Pulmonary artery endothelial cell (primary cell): ENCODE measurements at places on chromosomes 1 and 21. TPM values are rescaled to one million over a fixed set of nuclear protein-coding genes. Genes with fewer than 3 reads are reported as not detected.
A peak's percentile ranks its signal among the peaks of the same experiment; 100 is the strongest.

GRCh38 chr1:89624314-89624713 lies 8.6 kb upstream of the LRRC8C start:
- DNase-seq, result no peak

DNA sequence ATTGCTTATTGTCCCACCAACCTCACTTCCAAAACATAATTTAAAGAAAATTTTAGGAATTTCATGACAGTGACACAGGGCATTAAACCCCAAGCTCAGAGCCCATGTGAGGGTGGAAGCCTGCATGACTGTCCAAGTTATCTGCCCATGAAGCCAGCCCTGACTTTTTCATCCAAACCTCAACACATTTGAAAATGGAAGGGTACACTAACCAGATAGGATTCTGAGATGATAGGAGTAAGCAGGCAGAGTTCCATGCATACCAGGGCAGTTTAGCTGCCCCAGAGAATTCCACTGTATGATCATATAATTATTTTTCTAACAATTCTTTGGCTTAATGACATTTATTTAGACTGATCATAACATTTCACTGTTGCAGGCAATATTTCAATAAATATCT lies 986.0 kb downstream of the TTLL7 start:
- no peak for DNase-seq

GRCh38 chr1:236185687-236186086 lies 43.3 kb downstream of the GPR137B start:
- DNase-seq, result no peak

DNA sequence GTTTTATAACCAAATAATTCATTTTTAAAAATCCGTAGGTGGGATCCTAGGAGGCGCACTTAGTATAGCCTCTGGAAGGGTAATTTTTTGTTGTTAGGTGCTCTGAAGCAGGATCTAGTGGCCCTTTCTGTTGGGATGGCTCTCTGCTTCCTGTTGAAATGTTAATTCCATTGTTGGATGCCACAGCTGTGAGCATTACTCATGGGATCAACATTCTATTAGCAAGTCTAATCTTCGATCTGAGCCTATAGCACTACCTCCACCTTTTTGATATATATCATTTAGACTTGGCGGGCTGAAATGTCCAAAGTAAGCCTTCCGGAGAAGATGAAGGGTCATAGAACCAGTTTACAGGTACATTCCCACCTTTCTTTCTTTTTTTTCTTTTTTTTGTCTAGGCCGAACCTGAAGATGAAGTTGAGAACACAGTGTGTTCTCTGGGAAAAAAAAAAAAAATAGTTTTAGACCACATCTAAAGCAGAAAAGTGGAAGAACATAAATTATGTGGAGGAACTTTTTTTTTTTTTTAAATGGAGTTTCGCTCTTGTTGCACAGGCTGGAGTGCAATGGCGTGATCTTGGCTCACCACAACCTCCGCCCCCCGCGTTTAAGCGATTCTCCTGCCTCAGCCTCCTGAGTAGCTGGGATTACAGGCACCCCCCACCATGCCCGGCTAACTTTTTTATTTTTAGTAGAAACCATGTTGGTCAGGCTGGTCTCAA lies 1.4 kb downstream of the CXADR start:
- DNase-seq, result no peak

DNA sequence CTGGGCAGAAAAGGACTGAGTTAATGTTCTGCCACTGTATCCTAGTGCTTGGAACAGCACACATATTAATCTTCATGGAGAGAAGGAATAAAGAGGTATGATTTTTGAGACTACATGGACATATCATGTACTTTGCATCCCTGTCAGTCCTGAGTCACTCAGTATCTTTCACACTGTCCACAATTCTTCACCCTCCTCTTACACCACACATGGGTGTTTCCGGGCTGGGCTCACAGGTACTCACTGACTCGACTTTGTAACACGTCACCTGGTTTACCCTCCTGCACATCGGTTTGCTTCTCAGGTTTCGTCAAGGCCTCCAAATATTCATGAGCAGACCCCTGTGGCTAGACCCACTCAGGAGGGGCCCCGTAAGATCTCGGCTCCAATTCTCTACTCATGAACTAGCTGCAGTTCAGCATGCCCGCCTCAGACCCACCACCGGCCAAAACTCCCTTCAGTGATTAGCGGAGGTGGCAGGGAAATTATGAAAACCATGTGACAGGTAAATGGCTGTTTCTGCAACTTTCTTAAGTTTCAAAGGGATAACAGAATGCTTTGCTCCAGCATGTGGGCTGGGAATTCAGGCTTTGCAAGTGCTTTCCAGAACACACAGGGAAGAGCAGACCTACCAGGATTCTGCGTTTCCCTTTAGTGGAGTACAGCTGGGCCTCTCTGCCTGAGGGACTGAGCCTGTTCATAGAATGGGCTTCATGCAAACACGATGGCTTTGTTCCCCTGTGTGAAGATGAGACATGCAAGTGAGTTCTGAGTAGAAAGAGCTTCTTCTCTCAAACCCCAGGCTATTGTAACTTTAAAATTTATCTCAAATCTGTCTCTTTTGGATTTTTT lies 31.3 kb upstream of the TRABD2B start:
- DNase-seq, result no peak

GRCh38 chr1:5381491-5381890 lies 610.7 kb downstream of the NPHP4 start:
- DNase-seq, result no peak

DNA sequence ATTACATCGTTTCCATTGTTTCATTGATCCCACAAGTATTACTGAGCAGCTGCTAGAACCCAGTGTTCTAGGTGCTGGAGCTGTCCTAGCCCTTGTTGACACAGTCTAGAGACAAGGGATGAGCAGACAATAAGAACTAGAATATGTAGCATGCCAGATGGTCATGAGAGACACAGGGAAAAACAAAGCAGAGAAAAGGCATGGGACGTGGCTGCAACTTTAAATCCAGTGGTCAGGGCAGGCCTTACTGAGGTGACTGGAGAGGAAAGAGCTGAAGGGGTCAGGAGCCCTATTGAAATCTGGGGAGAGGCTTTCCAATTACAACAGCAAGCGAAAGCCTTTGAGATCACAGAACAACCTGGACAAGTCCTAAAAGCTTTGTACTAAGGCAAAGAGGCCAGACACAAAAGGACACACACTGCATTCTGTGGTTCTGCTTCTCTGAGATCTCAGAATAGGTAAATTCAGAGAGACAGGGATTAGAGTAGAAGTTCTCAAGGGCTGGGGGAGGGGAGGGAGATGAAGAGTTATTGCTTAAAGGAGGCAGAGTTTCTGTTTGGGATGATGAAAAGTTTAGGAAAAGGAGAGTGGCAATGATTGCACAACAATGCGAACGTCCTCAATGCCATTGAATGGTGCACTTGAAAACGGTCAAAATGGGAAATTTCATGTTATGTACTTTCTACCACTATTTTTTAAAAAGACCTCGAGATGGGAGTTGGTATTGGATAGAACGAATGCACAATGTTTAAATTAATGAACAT lies 467.4 kb upstream of the VAMP3 start:
- no peak for DNase-seq

DNA sequence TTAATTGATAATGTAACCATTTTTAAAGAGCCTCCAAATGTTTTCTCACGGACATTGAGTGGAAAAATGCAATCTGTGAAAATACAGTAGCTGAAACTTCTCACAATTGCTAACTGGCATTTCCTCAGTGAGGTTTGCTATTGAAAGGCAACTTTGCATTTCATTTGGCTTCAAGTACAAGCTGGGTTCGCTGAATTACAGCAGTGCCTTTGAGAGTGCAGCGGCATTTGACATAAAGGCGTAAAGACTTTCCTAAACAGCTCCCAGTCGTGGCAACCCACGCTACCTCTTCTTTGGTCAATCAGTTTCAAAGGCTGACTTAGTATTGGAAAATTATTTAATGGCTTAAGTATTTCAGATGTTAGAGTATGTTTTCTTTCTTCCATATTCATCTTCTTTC lies 39.3 kb upstream of the ZBTB18 start:
- no peak for DNase-seq

GRCh38 chr1:180936110-180937011 lies 23.7 kb downstream of the KIAA1614 start:
- DNase-seq, result no peak

- peak; percentile 24 for DNase-seq
Measured at GRCh38 chr21:43902441-43902840, 37.4 kb downstream of the AGPAT3 start.

DNA sequence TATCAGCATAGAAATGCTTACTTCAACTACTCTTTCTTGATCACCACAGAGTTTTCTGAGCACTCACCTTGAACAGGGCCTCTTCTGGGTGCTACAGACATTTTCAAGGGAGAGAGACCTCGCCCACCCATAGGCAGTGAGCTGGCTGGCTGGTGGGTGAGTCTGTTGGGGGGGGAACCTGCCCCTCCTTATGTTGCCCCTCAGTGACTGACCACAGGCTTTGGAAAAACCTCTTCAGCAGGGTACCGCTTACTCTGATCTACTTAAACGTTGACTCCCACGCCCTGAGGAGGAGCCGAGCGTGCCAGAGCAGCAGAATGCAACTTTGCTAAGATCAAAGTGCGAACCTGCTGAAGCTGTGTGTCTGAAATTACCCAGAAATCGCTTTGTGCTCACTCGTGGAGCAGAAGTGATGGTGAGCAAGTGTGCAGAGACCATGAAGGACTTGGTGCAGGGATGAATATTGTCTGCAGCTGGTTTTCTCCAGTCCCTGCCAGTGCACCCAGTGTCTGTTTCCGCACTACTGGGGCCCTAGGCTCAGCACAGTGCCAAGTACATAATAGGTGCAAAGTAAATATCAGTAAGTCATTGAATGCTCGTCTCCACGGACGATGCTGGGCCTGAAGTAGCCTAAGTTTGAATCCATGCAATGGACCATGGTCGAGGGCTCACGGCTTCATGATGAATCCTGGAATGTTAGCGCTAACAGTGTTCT lies 158.7 kb upstream of the IRF2BP2 start:
- no peak for DNase-seq

DNA sequence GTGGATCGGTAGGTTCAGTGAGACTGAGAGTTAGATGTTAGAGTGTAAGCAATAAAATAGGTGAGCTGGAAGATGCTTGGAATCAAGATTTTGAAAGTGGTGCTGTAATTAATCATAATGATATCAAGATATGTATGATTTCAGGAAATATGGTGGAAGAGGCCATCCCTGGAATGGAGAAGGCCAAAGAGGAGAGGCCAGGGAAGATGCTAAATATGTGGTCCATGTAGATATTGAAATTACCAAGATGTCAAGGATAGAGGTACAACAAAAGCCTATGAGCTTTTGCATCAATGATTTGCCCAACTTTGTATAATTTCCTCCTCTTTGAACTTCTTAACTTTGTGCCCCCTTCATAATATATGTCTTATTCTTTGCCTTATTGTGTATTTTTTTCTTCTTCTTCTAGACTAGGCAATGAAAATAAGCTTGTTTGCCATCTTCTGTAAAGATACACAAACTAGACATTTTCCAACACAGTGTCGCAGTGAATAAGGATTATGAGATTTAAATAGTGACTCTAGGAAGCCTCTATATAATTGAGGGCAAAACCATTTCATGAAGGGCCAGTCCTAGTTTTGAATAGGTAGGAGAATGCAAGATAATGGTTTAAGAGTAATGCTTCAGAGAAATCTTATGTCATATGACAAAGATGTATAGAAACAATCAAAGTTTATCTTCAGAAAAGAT lies 8.9 kb downstream of the PTGS2 start:
- DNase-seq, result no peak

DNA sequence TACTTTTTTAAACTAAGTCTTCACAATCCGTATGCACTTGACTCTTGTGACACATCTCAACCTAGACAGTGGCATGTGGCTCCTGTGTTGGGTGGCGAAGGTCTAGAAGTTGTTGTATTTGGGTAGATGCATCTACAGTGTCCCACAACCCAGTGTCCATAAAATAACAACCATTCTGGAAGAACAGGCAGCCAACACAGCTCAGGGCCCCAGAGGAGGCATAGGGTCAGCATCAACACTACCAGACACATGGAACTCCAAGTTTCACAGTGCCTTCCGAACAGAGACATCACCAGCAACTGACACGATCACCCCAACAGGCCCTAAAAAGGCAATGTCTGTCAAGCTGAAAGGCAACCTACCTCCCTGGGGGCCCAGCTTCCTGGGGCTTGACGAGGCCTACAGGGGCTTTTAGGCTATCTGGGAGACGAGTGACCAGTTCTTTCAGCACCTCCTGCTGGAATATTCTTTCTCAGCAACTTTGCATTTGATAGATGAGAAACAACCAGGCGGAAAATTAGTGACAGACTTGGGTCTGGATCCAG lies 5.6 kb downstream of the SH3BP5L start:
- DNase-seq, result no peak

- DNase-seq, result no peak
Measured at GRCh38 chr1:65310078-65310587, 790 bp downstream of the DNAJC6 start.

DNA sequence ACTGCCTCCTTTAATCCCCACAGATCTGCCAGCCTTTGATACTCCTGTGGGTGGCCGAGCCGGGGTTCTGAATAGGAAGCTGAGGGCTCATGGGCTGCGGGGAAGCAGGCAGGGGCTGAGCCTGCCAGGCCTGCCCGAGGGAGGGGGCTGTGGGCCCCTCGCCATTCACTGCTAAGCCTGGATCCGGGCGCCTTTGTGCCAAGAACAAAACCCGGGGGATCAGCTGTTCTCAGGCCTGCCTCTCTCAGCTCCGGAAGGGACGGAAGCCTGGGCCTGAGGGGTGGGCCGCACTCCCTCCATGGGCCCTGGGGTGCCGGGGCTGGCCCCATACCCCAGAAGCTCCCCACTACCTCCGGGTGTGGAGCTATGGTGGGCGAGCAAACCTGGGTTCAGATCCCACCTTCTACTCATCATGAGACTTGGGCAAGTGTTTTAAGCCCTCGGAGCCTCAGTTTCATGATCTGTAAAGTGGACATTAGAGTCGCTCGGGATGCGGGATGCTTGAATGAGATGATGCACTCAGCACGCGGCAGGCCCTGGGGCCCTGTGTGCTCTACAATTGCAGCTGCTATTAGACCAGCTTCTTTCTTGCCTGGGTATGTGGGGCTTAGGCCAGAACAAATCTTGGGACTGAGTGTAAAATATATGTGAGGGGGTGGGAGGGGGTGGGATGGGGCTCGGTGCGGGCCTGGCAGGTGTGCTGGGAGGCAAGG lies 19.2 kb upstream of the EPHA2 start:
- DNase-seq, result no peak

DNA sequence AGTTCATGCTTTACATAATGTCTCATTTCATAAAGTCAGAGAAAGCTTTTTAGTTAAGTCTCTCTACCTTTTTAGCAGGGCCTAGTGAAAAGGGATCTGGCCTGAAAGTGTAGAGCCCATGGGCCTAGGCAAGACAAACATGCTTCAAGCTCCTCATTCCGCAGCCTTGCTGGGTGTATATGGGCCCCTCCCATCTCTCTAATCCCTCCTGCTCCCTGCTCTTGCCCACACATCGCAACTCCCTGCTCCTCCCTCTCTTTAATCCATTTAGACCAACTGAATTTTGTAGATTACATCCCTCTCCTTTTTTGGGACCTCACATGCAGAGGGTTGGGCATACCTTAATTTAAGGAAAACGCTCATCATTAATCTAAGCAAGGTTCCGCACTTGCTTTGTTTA lies 42.3 kb upstream of the CCDC190 start:
- DNase-seq, result no peak

The PGLYRP4 gene
- not detected in 2 replicates for total RNA-seq

The FHAD1 gene
- total RNA-seq, result 0.20 and 0.25 TPM in 2 replicates

The HSPA6 gene
- 0.13 and 0.95 TPM in 2 replicates for total RNA-seq

The BGLAP gene
- 0.13 and 0.32 TPM in 2 replicates for total RNA-seq

The SH2D1B gene
- total RNA-seq, result not detected in 2 replicates

The IL10RB gene
- 37.0 and 39.0 TPM in 2 replicates for total RNA-seq

The DYNLT4 gene
- 0.20 and 0.28 TPM in 2 replicates for total RNA-seq

The ATF3 gene
- 1.8 and 2.6 TPM in 2 replicates for total RNA-seq

The SERTAD4 gene
- 1.5 and 3.2 TPM in 2 replicates for total RNA-seq

The TMEM82 gene
- total RNA-seq, result not detected in 2 replicates
